ENCODE measurements at places on chromosomes 3 and 15.
A peak's percentile ranks its signal among the peaks of the same experiment; 100 is the strongest.

DNA sequence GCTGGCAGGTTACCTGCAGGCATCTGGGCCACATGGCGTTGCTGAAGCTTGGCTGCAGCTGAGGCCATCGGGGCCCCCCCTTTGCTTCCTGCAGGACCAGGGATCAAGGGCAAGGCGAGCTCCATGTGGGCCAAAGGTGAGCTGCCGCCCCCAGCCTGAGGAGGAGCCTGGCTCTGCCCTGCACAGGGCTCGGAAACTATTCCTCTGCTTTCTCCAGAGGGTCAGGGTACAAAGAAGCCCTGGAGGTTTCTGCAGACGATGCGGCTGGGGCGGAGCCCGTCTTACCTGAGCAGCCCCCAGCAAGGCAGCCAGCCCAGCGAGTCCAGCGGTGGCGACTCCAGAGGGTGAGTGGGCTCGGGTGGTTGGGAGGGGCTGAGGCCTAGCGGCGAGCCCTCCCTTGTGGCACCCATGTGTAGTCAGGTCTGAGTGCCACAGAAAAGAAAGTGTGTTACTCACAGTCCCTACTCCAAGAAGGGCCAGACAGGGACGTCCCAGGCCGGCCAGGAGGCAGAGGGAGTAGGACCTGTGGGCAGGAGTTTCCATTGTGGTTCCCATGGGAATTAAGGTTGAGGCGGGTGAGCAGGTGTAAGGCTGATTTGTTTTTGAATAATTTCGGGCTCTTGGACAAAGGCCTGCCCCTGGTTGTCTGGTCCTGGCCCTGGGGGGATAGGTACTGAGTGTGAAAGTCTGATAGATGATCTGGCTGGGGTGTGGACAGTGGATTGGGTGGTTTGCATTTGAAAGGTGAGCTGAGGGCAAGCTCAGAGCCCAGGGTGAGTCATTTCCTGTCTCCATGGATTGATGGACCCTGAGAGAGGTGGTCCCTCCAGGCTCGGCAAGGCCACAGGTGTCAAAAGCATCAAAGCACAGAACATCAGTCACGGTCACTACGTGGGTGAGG is 25.4 kb downstream of the CFAP100 start:
- no peaks in the 10 kb centered on the region for H3K4me1 ChIP-seq
- no peak overlapping the region for H3K27ac ChIP-seq
- no peak overlapping the region for H3K4me3 ChIP-seq
- peaks cover 4% of the 10 kb centered on the region for H3K36me3 ChIP-seq
- no peak for DNase-seq
- H3K27me3 ChIP-seq, result peaks cover 11% of the 10 kb centered on the region

DNA sequence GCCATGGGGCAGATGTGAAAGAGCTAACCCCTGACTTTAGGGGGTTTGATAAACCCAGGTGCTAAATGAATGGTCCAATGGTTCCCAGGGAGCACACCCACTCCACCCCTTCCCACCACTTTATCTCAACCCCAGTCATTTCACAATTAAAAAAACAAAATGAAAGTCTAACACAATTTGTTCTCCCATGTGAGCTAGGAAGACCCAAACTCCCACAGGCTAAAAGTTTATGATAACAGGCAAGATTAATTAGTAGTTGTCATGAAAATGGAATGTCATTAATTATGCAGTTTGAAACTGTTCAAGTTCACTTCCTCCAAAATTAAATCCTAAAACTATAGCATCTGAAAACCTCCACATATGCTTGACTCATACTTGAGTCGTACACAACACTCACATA is 63.3 kb upstream of the TPM1 start:
- H3K36me3 ChIP-seq, result no peaks in the 10 kb centered on the region
- no peaks in the 10 kb centered on the region for H3K4me1 ChIP-seq
- H3K4me3 ChIP-seq, result no peak overlapping the region

GRCh38 chr3:42123012-42123581 is 31.9 kb downstream of the TRAK1 start:
- peak overlapping the region; percentile 60 for H3K27ac ChIP-seq
- no peak overlapping the region for H3K4me3 ChIP-seq
- peaks cover 14% of the 10 kb centered on the region for H3K36me3 ChIP-seq
- no peaks in the 10 kb centered on the region for H3K27me3 ChIP-seq
- H3K4me1 ChIP-seq, result peaks cover 14% of the 10 kb centered on the region

DNA sequence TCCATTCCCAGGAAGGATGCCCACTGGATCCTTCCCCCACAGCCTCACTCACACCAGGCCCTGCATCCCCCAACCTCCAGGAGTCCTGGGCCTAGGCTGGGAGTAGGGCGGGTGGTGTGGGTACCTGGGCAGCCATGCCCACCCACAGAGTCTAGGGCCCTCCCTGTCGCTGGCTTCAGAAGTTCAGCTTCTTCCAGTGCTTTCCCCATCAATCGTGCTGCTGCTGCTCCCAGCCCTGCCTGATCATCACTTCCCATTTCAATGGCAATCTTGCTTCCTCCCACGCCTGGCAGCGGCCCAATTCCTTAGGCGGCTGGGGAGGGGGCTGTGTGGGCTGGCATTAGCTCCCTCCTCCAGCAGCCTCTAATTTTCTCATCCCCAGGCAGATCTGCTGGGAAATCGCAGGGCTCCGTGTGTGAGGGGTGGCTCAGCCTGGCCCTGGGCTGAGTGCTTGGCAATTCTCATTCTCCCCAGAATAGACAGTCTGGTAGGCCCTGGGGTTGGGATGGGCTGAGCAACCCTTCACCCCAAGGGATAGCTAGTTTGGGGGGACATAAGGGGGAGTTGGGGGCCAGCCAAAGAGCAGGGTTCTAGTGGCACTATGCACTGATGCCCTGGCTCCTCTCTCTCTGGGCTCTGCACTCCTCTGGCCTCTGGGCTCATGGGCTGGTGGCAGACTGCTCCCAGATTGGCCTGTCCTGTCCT is 66.4 kb downstream of the SCN5A start:
- no peaks in the 10 kb centered on the region for H3K4me1 ChIP-seq
- no peak overlapping the region for H3K4me3 ChIP-seq

- peaks cover 4% of the 10 kb centered on the region for H3K27me3 ChIP-seq
- no peaks in the 10 kb centered on the region for H3K36me3 ChIP-seq
- H3K4me1 ChIP-seq, result peaks cover 24% of the 10 kb centered on the region
- no peak overlapping the region for H3K4me3 ChIP-seq
- no peak for DNase-seq
Measured at GRCh38 chr15:68589783-68590710, 11.3 kb downstream of the CORO2B start.

- no peaks in the 10 kb centered on the region for H3K4me1 ChIP-seq
- no peaks in the 10 kb centered on the region for H3K36me3 ChIP-seq
Measured at GRCh38 chr3:123286308-123287023, 84.7 kb downstream of the SEC22A start.

- no peaks in the 10 kb centered on the region for H3K27me3 ChIP-seq
- peaks cover 3% of the 10 kb centered on the region for H3K36me3 ChIP-seq
- no peak for DNase-seq
- no peak overlapping the region for H3K4me3 ChIP-seq
Measured at GRCh38 chr3:121624147-121624899, 31.1 kb downstream of the FBXO40 start.

GRCh38 chr3:168267179-168267578 is 171.5 kb upstream of the GOLIM4 start:
- no peak for DNase-seq
- H3K36me3 ChIP-seq, result no peaks in the 10 kb centered on the region
- no peak overlapping the region for H3K4me3 ChIP-seq
- H3K4me1 ChIP-seq, result no peaks in the 10 kb centered on the region
- H3K27me3 ChIP-seq, result no peaks in the 10 kb centered on the region

- DNase-seq, result no peak
- no peaks in the 10 kb centered on the region for H3K36me3 ChIP-seq
- no peak overlapping the region for H3K27ac ChIP-seq
- H3K27me3 ChIP-seq, result no peaks in the 10 kb centered on the region
Measured at GRCh38 chr15:62752657-62753517, 289.7 kb upstream of the TPM1 start.

GRCh38 chr15:42053914-42054313 is 33.1 kb upstream of the PLA2G4E start:
- H3K4me3 ChIP-seq, result no peak overlapping the region
- H3K36me3 ChIP-seq, result no peaks in the 10 kb centered on the region

DNA sequence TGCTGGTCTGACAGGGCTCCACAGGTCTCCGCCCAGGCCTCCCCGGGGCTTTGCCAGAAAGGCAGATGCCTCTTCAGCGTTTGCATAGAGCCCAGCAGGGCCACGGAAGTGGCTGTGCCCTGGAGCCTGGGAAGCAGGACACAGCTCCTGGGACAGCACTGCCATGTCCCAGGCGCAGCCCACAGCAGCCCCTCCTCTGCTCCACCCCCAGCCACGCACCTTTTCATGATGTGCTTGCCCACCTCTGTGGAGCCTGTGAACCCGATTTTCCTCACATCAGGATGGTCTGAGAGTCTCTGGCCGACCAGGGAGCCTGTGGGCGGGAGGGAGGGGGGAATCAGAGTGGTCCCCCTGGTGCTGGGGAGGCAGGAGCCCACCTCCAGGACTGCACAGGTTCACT is 33.9 kb upstream of the SLC41A3 start:
- no peak for DNase-seq
- no peaks in the 10 kb centered on the region for H3K36me3 ChIP-seq
- no peak overlapping the region for H3K4me3 ChIP-seq
- no peak overlapping the region for H3K27ac ChIP-seq
- peaks cover 9% of the 10 kb centered on the region for H3K27me3 ChIP-seq

- H3K27me3 ChIP-seq, result no peaks in the 10 kb centered on the region
- H3K36me3 ChIP-seq, result no peaks in the 10 kb centered on the region
- H3K4me3 ChIP-seq, result no peak overlapping the region
- no peaks in the 10 kb centered on the region for H3K4me1 ChIP-seq
- no peak overlapping the region for H3K27ac ChIP-seq
- DNase-seq, result no peak
Measured at GRCh38 chr3:115244350-115244749, 97.3 kb upstream of the ZBTB20 start.

DNA sequence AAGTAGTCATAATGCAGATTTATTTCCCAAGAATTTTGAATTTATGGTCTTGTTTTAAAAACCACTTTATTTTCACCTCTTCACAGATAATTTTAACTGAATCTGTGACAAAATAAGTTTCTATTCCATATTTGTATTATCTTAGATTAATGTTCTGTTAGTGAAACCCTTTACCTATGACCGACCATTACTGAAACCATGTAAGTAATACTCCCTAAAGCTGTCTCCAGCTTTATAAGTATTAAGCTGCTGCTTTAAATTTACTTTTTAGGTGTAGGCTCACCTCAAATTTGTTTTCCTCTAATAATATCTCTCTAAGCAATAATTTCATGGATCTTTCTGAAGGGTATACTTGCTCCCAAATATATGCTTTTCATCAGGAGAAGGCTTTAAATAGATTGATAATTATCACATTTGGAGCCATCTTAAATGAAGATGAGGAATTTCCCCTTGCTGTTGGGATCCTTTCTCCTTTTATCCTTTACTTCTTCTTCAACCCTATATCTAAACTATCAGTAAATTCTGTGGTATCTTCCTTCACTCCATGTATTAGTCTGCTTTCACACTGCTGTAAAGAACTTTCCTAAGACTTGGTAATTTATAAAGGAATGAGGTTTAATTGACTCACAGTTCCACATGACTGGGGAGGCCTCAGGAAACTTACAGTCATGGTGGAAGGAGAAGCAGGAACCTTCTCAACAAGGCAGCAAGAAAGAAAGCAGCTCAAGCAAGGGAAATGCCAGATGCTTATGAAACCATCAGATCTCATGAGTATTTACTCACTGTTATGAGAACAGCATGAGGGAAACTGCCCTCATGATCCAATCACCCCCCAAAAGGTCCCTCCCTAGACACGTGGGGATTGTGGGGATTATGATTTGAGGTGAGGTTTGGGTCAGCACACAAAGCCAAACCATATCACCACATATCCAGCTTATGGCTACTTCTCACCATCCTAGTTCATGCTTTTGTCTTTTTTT is 92.3 kb upstream of the P2RY1 start:
- no peaks in the 10 kb centered on the region for H3K27me3 ChIP-seq
- H3K4me1 ChIP-seq, result peaks cover 1% of the 10 kb centered on the region
- H3K4me3 ChIP-seq, result no peak overlapping the region

DNA sequence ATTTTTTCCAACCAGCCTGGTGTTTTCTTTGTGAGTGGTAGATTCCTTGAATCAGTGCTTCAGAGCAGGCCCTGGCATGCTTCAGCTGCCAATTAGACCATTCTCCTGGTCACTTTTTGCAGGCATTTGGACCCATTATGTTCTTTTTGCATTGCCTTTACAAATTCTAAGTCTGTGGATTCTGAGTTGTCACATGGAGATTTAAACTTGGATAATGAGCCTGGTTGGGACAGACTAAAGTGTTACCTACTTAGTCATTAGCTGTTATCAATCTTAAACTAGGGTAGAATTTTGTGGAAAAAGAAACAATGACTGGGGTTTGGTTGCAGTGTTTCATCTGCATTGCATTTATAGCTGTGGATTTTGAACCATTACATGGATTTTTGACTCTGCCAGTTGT is 40.6 kb downstream of the ARHGEF26 start:
- no peak overlapping the region for H3K4me3 ChIP-seq
- no peaks in the 10 kb centered on the region for H3K4me1 ChIP-seq
- peaks cover 11% of the 10 kb centered on the region for H3K27me3 ChIP-seq
- H3K27ac ChIP-seq, result no peak overlapping the region
- DNase-seq, result no peak

- DNase-seq, result no peak
- no peaks in the 10 kb centered on the region for H3K36me3 ChIP-seq
- H3K27ac ChIP-seq, result no peak overlapping the region
- peaks cover 1% of the 10 kb centered on the region for H3K4me1 ChIP-seq
Measured at GRCh38 chr3:78863306-78864203, 904.2 kb downstream of the ROBO1 start.

GRCh38 chr3:46853441-46854415 is 9.5 kb downstream of the MYL3 start:
- H3K36me3 ChIP-seq, result no peaks in the 10 kb centered on the region
- H3K4me3 ChIP-seq, result no peak overlapping the region
- DNase-seq, result no peak
- no peaks in the 10 kb centered on the region for H3K4me1 ChIP-seq
- no peaks in the 10 kb centered on the region for H3K27me3 ChIP-seq
- H3K27ac ChIP-seq, result no peak overlapping the region

DNA sequence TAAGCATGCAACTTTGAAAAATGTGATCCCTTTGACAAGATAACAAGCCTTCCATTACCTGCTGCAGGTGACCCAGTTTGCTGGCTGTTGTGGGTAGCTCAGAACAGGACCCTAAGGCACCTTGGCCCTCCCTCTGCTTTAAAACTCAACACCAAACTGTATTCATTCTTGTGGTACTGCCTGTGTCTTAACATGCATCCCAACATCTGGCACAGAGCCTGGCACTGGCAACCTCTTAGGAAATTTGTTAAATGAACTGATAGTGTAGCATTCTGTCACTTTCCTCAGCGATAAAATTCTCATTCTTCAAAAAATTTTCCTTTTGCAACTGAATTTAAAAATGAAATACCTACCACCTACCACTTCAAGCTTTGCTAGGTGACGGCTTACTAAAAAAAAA is 287.3 kb upstream of the ADAMTS9 start:
- H3K4me3 ChIP-seq, result no peak overlapping the region
- no peak for DNase-seq
- no peaks in the 10 kb centered on the region for H3K36me3 ChIP-seq
- no peak overlapping the region for H3K27ac ChIP-seq
- no peaks in the 10 kb centered on the region for H3K27me3 ChIP-seq

DNA sequence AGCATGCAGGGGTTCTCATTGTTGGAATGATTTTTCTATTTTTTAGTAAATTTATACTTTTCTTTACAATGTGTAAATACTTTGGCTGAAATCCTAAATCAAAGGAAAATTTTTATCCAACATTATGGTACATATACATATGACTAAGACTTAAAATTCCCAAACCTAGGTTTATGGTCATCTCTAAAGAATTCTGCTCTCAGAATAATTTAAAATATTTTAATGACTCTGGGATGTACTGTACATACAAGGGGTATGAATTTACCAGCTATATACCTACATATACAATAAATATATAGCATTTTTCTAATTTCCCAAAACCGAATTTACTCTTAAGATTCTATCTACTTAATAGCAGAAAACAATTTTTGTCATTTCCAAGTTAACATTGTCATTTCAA is 137.9 kb upstream of the POU1F1 start:
- H3K4me1 ChIP-seq, result no peaks in the 10 kb centered on the region
- DNase-seq, result no peak
- no peaks in the 10 kb centered on the region for H3K27me3 ChIP-seq
- H3K36me3 ChIP-seq, result no peaks in the 10 kb centered on the region
- H3K4me3 ChIP-seq, result no peak overlapping the region
